ENCODE measurements at places on chromosomes 3 and 15. TPM values are rescaled to one million over a fixed set of nuclear protein-coding genes. Genes with fewer than 3 reads are reported as not detected.

ZWILCH gene
- total RNA-seq: 25.0 TPM

ARNT2 gene
- total RNA-seq: 0.19 TPM

DNA sequence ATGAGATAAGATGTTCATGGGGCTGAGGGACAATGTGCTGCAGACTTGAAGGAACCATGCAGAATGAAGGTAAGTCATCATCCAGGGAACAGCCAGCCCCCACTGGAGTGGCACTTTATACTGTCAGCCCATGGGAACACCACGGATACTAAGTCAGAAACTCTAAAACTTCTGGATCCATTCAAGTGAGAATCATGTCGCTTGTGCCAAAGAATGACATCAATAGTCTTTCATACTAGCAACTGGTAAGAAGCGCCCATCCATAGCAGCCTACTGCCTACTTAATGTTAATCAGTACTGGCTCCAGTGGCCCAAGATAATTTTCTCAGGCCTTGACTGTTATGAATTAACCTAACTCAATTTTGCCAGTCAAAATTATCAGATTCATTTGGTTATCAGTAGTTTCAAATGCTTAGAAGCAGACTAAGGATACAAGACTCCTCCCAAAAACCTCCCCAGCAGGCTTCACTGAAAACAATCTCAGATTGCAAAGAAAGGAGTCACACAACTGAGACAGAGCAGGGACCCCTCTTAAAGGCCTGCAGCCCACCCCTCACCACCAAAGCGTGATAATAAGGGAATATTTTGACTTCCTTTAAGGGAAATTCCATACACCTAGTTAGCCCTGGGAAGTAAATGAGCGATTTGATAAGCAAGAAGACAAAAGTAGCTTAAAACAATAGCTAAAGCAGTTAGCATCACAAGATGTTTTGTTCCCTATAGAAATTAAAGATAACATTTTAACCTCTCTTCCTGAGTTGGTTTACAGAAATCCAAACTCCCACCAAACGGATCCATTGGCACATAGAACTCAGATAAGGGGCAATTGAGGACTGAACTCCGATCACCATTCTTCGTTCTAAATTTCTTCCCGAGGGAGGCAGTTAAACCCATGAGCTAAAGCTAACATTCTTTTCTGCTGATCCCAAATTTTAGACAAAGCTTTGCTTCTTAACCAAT is 98.8 kb downstream of the TGFBR2 start:
- no peak overlapping the region for H3K27ac ChIP-seq
- peaks cover 5% of the 10 kb centered on the region for H3K4me1 ChIP-seq
- peaks cover 7% of the 10 kb centered on the region for H3K36me3 ChIP-seq
- H3K27me3 ChIP-seq: no peaks in the 10 kb centered on the region

DNA sequence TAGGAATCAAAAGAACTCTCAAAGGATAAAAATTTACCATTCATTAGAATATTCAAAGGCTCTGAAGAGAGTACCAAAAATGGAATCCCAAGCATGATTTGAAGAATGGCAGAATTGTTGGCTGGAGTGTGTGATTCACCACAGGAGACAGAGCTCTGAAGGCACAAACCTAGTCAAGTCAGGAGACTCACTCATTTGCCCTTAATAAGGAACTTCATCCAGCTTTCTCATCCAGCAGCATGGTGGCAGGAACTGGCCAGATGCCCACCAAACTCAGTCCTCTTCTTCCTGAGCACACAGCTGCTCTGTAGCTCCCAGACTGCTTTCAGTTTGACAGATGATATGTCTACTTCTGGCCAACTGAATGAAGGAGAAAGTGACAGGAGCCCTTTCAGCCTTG is 16.5 kb upstream of the HEG1 start:
- H3K4me1 ChIP-seq: peaks cover 6% of the 10 kb centered on the region
- H3K4me3 ChIP-seq: no peak overlapping the region
- peaks cover 3% of the 10 kb centered on the region for H3K27me3 ChIP-seq
- no peaks in the 10 kb centered on the region for H3K36me3 ChIP-seq
- DNase-seq: no peak
- no peak overlapping the region for H3K27ac ChIP-seq

GRCh38 chr3:46626039-46626438 is 13.7 kb downstream of the FAM240A start:
- DNase-seq: no peak
- H3K36me3 ChIP-seq: no peaks in the 10 kb centered on the region
- H3K27ac ChIP-seq: no peak overlapping the region
- peaks cover 16% of the 10 kb centered on the region for H3K4me1 ChIP-seq

DNA sequence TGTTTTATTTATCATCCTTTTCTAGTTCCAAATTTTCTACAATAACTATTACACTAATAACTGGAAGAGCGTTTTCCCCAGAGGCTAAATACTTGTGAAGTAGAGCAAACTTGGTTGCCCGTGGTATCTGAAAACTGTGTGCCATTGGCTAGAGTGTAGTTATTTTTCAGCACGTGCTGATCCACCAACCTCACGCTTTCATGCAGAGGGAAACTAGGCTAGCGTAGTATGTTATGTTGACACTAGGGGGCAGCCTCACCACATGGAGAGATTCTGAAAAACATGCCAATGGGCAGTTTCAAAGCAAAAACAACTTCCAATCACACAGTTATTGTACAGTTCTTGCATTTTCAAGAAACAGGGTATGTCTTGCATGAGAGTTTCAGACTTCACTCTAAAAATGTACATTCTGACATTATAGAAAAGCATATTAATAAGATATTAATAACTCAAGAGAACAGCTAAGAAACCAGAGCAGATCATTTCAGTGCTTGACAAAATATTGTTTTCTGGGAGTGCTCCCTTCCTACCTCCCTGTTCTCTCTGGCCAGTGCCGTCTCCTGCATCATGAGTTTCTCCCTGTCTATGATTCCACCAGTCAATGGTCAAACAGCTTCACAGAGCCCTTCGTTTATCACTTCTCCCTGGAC is 39.7 kb downstream of the SPATA12 start:
- no peaks in the 10 kb centered on the region for H3K36me3 ChIP-seq
- DNase-seq: peak; percentile 70
- no peak overlapping the region for H3K27ac ChIP-seq
- no peaks in the 10 kb centered on the region for H3K27me3 ChIP-seq
- no peaks in the 10 kb centered on the region for H3K4me1 ChIP-seq
